Gastrocnemius medialis (tissue), 4 donors: ENCODE measurements at places on chromosomes 3 and 15.

GRCh38 chr3:115074502-115074901 is 72.6 kb downstream of the ZBTB20 start:
- no peak for DNase-seq

DNA sequence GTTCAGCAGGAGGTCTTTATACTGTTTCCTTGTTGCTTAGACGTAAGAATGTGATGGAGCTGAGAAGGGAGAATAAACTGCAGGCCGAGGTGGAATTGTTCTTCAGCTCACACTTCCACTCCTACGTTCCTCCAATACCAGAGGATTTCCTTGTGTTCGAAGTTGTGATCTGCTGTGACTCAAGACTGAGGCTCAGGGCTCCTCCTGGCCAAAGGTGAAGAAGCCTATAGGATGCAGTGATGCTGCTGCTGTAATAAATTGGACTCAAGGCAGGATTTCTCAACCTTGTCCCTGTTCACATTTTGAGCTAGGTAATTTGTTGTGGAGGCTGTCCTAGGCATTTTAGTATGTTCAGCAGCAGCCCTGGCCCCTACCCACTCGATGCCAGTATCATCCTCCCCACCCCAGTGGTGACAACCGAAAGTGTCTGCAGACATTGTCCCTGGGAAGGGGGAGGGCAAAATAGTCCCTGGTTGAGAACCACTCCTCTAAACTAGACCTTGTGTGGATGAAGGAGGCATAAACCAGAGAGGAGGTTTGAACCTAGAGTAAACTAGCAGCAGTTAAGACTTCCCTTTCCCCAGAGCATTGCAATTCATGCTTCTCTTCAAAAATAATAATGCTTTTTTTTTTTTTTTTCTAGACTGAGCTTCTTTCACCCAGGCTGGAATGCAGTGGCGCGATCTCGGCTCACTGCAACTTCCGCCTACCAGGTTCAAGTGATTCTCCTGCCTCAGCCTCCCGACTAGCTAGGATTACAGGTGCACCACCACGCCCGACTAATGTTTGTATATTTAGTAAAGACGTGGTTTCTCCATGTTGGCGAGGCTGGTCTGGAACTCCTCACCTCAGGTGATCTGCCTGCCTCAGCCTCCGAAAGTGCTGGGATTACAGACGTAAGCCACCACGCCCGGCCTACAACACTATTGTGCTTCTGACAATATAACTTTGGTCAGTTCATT is 11.1 kb downstream of the RAP2B start:
- no peak for DNase-seq

DNA sequence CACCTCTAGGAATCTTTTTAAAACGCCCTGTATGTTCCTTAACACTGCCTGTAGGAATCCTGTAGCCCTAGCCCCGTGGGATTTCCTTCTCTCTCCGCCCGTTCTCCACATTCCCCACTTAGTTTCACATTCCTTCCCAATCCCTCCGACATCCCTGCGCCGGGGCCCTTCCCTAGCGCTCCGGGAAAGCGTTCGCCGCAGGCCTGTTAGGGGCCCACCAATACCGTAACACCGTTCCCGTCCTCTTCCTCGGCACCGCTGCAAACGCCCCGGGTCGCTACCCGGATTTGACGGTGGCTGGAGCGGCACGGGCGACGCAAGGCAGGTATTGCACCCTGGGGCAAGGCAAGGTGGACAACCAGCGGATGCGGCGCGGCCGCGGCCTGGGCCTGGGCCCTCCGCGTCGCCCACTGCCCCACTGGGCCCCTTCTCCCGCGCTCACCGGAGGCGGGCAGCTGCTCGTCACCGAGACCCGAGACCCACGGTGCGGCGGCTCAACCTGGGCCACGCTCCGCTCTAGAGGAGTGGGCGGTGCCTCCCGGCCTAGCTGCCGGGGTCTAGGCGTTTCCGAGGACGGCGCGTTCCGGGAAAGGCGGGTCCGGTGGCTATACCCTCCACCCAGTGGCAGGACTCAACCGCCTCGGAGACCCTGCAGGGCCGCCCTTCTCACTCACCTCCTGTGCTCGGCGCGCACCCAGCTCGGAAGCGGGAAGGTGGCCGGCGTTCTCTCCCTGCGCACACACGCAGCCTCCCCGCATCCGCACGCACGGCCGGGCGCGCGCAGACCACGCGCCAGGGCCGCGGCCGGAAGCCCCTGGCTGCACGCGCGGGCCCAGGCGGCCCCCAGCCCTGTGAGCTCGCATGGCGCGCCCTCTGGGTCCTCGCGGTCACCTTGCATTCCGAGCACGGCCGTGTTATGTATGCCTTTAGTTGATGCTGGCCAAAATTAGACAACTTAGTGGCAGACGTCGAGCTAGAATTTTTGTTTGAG is at the start of gene B3GALNT1:
TSS of gene B3GALNT1 (minus strand) at position 789 of the 991 bp plus-strand sequence. CDS start 18,595 bp downstream, outside the sequence.
- DNase-seq: no peak

DNA sequence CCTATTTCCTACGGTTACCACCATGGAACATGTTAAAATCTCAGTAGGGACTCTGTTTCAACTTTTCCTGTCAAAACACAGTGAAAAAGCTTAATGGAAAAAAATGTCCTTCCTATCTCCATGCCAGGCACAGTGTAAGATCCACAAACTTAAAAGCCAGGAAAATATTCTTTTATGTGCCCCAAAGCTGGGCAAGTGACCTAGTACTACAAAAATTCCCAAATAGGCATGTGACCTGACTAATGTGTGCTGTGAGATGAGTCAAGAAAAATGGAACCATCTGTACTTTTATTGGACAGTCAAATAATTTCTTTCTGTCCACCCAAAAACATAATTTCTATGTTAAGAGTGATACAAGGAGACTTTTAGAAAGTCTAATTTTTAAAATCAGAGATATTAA is 406.0 kb downstream of the ZBTB20 start:
- no peak for DNase-seq

GRCh38 chr3:4853749-4854140 is 125.5 kb upstream of the BHLHE40 start:
- no peak for DNase-seq

DNA sequence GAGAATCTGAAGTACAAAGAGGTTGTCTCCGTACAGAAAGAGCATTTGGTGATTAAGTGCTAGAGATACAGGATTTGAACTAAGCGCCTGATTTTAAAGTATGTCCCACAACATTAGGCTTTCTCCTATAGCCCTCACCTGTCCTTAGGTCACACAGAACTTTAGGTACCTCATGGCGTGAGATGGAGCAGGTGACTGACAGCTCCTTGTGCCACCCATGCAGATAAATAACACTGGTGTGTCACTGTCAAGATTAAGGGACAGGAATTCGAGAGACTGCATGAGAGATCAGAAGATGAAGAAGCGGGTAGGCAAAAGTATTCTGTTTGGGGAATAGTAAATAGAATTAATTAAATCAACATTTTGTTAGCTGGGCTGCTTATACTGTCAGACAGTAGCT is 1.1 kb downstream of the BLM start:
- DNase-seq: no peak
